ENCODE measurements at places on chromosomes 3 and 15.

DNA sequence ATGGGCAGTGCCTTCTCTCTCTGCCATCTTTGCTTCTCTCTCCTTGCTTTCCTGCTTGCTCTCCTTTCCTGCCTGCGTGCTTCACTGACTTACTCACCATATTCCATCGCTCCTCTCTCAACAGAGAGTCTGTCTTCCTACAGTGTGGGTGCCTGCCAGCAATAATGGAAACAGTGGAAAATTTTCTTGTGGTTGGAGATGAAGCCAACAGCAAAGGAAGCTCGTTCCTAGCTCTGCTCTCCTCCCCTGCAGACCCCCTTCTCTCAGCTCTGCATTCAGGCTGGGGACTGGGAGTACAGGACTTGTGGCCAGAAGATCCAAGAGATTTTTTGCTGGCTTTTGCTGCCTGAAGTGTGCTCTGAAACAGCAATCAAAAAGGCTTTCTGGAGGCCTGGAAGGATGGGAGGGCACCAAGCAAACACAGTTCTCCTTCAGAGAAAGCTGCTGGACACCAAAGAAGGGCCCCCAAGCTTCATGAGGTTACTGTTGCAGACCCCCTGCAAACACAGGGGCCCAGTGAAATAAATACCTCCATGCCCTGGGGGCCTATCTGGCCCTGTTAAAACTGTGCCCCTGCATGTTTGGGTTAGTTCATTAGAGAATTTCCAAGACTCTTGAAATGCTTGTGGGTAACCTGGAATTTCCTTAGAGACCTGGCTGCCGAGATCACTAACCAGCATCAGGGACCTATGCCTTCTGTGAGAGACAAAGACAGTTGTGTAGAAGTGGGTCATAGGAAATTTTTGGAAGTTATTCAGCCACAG, 149.9 kb upstream of the RASGRP1 start:
- no peak for DNase-seq

GRCh38 chr15:63502137-63502766, 2.1 kb upstream of the USP3 start:
- DNase-seq: peak; percentile 17

- DNase-seq: no peak
These were observed 107.4 kb downstream of the VGLL4 start for GRCh38 chr3:11536132-11536935.

DNA sequence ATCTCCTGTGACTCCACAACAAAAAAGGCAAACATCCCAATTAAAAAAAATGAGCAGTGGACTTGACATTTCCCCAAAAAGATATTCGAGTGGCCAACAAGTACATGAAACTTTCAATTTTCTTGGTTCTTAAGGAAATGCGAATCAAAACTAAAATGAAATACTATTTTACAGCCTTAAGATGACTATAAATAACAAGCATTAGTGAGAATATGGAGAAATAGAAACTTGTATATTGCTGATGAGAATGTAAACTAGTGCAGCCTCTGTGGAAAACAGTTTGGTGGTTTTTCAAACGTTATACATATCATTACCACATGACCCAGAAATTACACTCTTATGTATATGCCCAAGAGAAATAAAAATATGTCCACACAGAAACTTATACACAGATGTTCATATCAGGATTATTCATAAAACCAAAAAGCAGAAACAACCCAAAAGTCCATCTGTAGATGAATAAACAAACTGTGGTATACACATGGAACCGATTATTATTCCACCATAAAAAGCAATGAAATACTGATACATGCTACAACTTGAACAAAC, 153.2 kb upstream of the GPR149 start:
- DNase-seq: no peak

GRCh38 chr15:69595009-69595791, 142.6 kb downstream of the RPLP1 start:
- no peak for DNase-seq

GRCh38 chr3:129591932-129592331, 14.5 kb downstream of the PLXND1 start:
- no peak for DNase-seq

GRCh38 chr3:187769771-187770170, 24.5 kb upstream of the BCL6 start:
- no peak for DNase-seq

DNA sequence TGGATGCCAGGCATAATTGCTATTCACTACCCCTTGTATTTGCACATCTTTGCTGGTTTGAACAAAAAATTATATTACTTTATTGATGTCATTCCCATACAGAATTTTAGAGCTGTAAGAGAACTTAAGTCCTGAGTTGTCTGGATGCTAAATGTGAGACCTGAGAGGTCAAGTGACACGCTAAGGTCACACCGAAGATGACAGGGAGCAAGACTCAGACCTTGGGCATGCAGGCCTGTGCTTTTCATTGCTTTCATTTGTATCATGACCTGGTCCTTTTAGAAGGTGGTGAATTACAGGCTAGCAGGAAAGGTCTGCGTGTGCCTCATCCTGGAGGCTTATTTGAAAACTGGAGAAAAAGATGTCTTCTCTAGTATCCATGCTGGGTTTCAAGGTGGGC, 312.0 kb upstream of the RASGRP1 start:
- no peak for DNase-seq

- DNase-seq: no peak
These were observed 27.6 kb upstream of the CXCR6 start for GRCh38 chr3:45915518-45916231.

GRCh38 chr3:161051856-161052255, 53.3 kb downstream of the B3GALNT1 start:
- DNase-seq: no peak

DNA sequence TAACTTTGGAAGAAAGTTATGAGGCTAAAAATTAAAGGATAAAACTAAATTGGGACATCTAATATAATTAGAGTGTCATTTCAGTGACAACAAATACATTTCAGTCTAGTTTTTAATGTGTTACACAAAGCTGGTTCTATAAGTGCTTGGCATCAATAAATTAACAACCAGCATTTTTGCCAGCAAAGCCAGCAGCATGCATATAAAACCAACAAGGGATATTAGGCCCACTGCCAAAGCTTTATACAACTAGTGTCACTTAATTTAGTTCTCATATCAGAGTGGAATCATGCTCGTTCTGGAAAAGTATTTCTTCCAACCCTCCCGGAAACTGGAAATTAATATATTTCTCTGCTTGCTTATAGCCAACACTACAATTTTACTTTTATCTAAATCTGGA, 88.8 kb downstream of the THBS1 start:
- DNase-seq: no peak

DNA sequence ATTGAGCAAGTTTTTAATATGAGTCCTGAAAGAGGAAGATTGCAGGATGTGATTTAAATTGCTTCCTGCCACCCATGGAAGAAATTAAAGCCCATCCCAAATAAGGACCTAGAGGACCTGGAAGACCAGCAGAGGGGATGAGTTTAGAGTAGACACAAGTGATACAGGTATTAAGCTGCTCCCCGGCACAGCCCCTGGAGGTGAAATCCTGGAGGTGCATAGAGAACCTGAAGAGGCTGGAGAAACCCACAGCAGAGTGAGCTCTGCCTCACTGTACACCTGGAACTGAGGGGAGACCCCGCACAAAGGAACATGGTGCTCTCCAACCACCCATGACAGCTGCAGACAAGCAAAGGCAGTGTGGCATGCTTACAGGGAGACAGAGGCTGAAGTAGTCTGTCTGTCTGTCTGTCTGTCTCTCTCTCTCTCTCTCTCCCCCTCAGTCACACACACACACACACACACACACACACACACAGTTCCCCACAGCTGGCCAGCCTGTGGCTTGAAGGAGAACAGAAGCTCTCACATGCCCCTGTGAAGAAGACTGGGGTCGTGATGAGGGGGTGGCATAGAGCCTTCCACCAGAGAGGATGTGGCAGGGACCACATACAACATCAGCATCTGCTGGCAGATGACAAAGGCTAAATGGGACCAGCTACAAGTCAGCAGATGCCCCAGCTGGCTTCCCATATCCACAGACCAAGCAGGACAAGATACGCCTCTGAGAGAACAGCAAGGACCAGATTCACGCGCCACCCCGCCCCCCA, 38.1 kb downstream of the FSIP1 start:
- no peak for DNase-seq

DNA sequence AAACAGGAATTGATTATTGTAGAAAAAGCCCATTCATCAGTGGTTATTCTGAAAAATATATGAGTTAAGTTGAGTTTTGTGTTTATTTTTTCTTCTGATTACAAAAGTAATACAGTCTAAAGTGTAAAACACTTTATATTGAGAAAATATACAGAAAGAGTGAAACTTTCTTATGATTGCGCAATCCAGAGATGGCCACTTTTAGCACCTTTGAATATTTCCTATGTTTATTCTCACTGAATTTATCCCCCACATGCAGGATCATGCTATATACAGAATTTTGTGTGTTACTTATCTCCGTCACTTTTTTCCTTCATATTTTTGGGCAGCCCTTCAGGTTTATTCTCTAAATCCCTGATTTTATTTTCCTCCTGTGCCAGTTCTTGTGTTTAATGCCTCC, 285.2 kb downstream of the NAALADL2 start:
- DNase-seq: no peak

DNA sequence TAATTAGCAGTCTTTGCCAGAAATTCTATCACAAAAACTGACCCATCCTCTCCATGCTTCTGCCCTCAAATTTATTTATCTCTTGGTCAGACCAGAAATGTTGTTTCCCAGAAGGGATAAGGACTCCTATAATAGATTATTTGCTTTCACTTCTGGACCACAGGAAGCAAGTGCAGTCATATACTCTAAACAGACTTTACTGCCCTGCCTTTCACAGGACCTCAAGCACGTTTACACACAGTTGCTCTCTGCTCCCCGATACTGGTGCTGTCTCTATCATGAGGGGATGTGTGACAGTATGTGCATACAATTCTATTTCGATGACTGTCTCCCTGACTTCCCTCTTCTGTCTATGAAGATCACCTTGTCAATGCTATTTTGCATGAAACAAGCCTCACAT, 205.5 kb upstream of the TGFBR2 start:
- no peak for DNase-seq

DNA sequence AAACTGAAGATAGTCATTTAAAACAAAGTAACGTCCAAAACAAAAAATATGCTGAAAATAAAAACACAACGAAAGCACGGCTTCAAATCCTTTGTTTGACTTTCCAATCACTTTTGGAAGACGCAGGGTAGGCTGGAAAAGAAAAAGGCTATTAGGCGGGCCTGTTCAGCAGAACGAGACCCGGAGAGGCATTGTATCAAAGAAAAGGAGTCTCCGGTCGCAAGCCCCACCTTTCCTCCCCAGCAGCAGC, 691 bp downstream of the SENP7 start:
- no peak for DNase-seq

DNA sequence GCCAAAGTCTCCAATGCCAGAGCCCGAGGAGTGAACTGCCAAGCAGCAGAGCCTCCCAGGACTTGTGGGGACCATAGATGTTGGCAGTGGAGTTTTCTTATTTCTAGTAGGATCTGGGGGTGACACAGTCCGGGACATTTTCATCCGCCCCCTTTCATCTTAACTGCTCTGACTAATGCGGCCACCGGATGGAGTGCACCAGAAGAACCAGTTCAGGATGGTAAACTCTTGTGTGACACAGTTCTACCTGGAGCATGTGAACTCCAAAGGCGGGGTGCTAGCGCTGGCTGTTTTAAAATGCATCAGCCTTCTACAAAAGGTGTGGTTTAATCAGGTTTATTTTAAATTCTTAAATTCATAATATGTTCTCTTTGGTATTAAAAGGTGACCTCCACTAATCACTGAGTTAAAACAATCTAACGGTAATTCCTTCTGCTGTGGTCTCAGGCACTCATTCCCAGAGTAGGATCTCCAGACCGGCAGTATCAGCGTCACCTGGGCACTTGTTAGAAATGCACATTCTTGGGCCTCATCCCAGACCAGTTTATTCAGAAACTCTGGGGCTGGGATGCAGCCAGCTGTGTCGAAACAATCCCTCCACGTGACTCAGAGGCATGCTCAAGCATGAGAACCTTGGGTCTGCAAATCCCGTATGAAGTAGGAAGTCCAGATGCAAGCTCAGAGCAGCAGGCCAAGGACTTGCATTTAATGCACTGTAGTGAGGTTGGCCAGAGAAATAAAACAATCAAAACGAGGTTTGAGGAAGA, 105.5 kb downstream of the GABRB3 start:
- no peak for DNase-seq

GRCh38 chr15:41832875-41833274, 5.0 kb downstream of the JMJD7 start:
- no peak for DNase-seq

DNA sequence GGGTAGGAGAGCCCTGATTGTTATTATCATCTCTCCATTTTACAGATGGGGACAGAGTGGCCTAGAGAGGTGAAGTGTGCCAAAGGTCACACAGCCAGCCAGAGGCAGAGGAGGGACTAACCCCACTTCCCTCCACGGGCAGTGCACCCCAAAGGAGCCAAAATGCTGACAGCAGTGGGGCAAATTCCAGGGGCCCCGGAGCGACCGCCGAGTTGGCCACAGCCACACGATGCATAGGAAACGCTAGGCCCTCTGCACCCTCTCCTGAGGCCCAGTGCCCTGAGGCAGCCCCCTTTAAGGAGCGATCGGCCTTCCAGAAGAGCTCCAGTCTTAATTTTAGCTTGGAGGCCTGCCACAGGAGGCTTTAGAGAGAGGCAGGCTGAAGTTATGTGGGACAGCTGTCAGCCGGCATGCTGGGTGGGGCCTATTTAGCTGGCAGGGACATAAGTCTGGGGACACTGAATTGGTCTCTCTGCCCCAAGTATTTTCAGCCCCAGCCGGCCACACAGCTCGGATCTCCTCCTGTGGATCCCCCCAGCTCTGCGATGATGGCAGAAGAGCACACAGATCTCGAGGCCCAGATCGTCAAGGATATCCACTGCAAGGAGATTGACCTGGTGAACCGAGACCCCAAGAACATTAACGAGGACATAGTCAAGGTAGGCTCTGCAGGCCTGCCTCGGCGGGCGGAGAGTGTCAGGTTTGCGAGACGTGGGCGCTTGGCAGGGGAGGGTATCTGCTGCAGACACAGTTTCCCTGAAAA, at the start of gene CAV3:
Gene CAV3, plus strand, starts transcription at position 471 of the 763 bp plus-strand sequence. Its CDS starts 75 bp downstream, at position 546.
- DNase-seq: no peak

- no peak for DNase-seq
These were observed 725 bp downstream of the FEM1B start for GRCh38 chr15:68278345-68278594.

- DNase-seq: no peak
These were observed 194.1 kb downstream of the TPRG1 start for GRCh38 chr3:189365609-189366564.

DNA sequence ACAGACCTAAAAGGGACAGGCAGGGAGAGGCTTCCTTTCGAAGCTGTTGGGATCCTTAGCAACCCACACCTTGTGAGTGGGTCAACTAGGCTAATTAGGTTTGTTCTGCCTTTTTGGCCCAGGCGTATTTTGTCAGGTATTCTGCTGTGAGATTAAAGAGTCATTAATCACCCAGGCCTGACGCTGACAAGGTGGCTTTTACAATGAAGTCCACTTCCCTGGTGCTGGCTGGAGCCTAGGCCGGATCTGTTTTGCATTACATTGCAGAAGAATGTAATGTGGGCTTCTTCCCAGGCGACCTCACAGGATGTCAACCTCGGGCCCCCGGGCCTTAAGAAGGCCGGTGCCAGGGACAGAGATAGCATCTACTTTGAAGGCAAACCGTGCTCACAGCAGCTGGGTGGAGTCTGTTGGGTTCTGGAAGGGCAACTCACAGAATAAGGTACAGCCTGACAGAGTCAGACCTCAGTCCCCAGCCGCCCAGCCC, 76.9 kb downstream of the HES1 start:
- DNase-seq: no peak

Data from NCI-H748 treated with DMSO at 0.1 percent for 48 hours (cell line).